ENCODE measurements at places on chromosomes 5 and 9. TPM values are rescaled to one million over a fixed set of nuclear protein-coding genes. Genes with fewer than 3 reads are reported as not detected.
A peak's percentile ranks its signal among the peaks of the same experiment; 100 is the strongest.

DNA sequence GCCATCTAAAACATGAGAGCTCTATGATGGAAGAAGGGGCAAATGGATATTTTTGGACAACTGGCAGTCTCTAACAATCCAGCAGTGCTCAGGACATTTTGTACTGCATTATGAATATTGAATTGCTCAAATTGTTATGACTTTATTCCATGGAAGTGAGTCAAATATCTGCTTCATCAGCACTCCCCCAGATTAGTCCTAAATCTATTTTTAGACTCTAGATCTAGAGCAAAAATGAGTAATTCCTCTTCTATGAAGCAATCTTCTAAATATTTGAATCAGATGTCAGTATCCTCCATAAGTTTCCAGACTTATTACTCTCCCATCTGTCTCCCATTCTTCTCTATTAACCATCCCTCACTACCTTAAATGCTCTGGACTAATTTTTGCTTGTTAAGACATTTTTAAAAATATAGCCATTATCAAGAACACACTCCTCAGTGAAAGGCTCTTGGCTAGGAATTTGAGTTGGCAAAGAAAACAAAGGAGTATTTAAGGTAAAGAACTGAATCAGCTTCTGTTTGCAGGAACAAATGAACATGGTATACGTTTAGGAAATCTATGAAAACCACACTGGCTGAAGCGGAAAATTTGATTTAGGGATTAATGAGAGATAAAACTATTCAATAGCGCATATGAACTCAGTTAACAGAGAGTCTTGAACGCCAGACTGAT lies 300.9 kb downstream of the MCTP1 start:
- no peak for DNase-seq

DNA sequence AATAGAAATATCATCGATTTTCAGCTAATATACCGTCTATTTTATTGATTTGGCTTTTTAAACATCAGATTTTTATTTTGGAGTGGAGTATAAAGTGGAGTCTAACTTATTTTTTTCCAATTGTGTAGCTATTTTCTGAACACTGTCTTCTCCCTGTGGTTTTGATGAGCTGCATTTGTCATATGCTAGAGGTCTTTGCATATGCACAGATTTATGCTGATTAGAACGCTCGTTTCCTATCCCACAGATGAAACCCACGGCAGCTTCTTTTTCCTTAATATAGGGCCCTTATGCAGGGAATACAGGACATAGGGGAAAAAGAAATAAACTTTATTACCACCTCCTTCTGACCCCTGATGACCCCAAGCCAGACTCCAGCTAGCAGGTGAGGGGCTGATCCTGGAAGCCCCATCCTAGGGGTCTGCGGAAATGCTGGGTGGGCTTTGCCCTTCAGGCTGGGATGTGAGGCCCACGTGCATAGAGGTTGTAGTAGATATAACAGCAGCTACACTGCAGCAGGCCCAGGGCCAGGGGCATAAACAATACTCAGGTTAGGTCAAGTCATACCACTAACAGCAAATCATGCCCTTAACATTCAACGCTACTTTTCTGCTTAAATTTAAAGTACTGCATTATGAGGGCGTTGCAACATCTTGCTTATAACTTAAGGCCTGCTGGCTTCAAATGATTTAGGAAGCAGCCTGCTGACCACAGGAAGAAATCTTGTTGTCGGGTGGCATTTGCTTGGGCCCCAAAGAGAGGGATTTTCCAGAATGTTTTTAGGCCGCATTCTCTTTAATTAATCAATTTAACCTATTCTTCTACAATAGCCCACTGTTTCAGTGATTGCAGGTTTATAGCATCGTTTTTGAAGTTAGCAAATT lies 28.5 kb downstream of the MVB12B start:
- no peak for DNase-seq

GRCh38 chr9:76624391-76625048 lies 139.7 kb upstream of the PCA3 start:
- DNase-seq = no peak

GRCh38 chr5:891837-892393 lies 686 bp downstream of the BRD9 start:
- no peak for DNase-seq

DNA sequence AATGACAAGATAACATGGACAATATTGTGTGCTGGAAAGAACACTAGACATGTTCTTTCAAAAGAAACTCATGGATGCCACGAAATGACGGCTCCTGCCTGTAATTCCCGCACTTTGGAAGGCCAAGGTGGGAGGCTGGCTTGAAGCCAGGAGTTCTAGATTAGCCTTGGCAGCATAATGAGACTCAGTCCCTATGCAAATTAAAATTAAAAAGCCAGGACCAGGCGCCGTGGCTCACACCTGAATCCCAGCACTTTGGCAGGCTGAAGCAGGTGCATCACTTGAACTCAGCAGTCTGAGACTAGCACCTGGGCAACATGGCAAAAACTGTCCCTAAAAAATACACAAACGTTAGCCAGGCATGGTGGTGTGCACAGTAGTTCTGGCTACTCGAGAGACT lies 814.2 kb downstream of the BRINP1 start:
- no peak for DNase-seq

- no peak for DNase-seq
Measured at GRCh38 chr9:127907867-127908659, 8.7 kb upstream of the ST6GALNAC6 start.

- no peak for DNase-seq
Measured at GRCh38 chr5:96537386-96537785, 104.3 kb upstream of the PCSK1 start.

The CCL27 gene
- polyA plus RNA-seq = not detected

The KIF4B gene
- polyA plus RNA-seq = not detected

DNA sequence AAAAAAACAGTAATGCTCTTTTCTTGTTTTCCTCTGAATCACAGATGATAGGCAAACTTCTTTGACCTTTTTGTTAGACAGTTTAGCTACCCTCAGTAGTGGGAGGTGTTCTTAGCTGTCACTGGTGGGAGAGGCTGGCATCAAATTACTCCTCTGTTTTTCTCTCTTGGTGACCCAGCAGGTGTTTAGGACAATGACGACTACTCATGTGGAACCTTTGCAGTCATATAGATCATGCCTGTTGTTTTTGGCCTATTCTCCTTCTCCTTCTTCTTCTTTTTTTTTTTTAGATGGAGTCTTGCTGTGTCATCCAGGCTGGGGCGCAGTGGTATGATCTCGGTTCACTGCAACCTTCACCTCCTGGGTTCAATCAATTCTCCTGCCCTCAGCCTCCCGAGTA lies 15.4 kb upstream of the NPR2 start:
- DNase-seq = no peak

The EMB gene
- 0.01 TPM for polyA plus RNA-seq

GRCh38 chr5:91219091-91219802 lies 163.9 kb downstream of the ARRDC3 start:
- DNase-seq = no peak

- DNase-seq = peak; percentile 4
Measured at GRCh38 chr9:19286634-19287188, 56.2 kb downstream of the DENND4C start.

The IL13 gene
- polyA plus RNA-seq = not detected

The SPINK5 gene
- 0.03 TPM for polyA plus RNA-seq

The PCDHA9 gene
- polyA plus RNA-seq = 0.04 TPM

DNA sequence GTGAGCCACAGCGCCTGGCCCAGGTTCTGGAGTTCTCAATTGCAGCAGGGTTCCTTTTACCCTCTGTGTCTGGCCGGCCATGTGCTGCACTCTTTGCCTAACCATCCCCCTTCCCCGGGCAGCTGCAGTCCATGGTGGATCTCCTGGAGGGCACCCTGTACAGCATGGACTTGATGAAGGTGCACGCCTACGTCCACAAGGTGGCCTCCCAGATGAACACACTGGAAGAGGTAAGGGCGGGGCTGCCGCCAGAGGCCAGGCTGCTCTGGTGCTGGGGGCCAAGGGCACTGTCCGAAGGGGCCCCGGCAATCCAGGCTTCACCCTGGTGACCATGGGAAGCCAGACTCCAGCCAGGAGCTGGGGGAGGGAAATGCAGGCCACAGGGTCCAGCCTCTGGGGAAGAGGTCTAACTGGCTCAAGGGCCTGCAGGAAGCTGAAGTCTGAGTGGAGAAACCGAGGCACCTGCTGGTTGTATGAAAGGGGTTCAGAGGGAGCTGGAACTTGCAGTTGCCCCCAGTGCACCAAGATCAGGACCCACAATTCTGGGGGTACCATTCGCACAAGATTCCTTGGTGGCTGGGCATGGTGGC lies 18.1 kb downstream of the OLFML2A start:
- peak; percentile 88 for DNase-seq

DNA sequence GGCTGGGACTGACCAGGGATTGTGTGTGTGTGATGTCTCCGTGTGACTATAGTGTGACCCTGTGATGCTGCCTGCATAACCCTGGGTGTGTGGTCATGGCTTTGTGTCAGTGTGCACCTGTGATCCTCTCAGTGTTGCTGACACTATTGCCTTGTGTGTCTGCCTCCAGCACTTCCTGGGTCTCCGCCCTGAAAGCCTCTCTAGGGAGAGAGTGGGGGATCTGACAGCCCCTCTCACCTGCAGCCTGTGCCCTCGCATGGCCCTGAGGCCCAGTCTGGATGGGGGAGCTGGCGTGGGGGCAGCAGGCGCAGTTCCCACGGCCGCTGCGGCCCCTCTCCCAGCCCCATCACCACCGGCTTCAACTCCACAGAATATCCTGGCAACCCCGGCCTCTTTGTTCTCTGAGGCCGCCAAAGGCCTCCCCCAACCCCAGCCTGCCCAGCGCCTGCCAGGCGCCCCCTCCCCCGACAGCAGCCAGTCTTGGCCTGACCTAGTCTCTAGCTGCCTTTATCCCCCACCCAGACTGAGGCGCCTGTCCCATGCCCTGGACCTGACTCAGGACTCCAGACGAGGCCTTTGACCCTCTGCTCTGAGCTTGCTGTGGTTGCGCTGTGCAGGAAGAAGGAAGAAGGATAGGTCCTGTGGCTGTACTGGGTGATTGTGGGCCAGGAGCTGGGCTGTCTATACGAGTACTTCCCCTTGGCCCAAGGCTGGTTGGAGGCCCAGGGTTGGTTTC lies 38.7 kb downstream of the CXXC5 start:
- DNase-seq = no peak

- DNase-seq = no peak
Measured at GRCh38 chr5:322281-322941, 897 bp downstream of the AHRR start.

DNA sequence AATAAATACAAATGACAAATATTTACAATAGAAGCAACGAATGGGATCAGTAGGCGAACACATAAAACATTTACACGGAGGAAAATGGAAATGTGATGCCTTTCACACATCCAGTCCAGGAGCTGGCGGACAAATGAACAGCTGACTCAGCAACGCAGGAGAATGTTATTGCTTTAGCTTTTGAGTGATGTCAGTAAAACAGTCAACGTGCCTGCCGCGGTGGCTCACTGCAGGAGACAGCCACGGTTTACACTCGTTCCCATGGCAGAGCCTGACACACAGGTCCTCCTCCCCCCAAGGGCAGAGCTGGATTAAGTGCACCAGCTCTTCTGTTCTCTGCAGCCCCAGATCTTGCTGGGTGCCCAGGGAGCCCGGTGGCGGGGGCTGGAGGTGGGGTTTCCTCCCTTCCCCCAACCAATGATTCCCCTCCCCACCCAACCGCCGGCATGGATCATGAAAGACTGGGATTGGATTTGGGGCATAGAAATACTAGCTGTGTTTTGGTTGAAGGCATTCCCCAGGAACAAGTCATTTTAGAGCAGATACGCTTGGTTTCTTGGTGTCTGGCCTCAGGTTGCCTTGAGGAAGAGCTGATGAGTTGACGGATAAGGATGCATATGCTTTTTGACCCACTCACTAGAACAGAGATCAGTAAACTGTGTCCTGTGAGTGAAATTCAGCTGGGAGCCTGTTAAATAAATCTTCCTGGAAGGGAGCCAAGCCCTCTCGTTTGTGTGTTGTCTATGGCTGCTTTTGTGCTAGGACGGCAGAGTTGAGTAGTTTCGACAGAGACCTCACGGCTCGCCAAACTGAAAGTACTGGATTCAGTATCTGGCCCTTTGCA lies 12.5 kb downstream of the STC2 start:
- no peak for DNase-seq

DNA sequence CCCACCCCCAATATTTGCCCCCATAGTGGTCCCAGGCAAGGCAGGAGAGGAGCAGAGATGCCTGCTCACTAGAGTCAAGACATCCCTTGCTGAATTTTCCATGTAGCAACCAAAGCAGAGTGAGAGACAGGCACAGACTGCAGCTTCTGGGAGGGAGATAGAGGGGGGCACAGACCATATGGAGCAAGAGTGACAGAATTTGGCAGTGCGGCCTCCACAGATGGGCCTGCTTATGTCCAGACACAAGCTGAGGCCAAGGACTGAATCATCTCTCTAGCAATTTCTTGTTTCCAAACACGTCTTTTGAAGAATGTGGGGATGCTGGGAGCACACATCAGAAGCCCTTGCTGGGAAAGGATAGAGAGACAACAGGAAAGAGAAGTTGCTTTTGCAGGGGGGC lies 53.0 kb upstream of the ALDH1B1 start:
- DNase-seq = no peak

The TMEM215 gene
- polyA plus RNA-seq = not detected

The NDST1 gene
- polyA plus RNA-seq = 35.0 TPM

- DNase-seq = peak; percentile 65
Measured at GRCh38 chr5:97162045-97162444, 19.6 kb upstream of the LIX1 start.

- no peak for DNase-seq
Measured at GRCh38 chr5:115963566-115963965, 1.3 kb downstream of the LVRN start.

The PCDHGA2 gene
- 0.11 TPM for polyA plus RNA-seq

GRCh38 chr5:171712616-171713015 lies 73.0 kb upstream of the SMIM23 start:
- DNase-seq = no peak

- DNase-seq = no peak
Measured at GRCh38 chr5:124274949-124275348, 471.5 kb downstream of the ZNF608 start.

- no peak for DNase-seq
Measured at GRCh38 chr5:61349935-61350334, 17.9 kb downstream of the ZSWIM6 start.

All from HepG2 (cell line).